ENCODE measurements at places on chromosomes 2 and 18.

- no peak for ATAC-seq
Observed at GRCh38 chr2:162198239-162198638, 45.0 kb downstream of the FAP start.

DNA sequence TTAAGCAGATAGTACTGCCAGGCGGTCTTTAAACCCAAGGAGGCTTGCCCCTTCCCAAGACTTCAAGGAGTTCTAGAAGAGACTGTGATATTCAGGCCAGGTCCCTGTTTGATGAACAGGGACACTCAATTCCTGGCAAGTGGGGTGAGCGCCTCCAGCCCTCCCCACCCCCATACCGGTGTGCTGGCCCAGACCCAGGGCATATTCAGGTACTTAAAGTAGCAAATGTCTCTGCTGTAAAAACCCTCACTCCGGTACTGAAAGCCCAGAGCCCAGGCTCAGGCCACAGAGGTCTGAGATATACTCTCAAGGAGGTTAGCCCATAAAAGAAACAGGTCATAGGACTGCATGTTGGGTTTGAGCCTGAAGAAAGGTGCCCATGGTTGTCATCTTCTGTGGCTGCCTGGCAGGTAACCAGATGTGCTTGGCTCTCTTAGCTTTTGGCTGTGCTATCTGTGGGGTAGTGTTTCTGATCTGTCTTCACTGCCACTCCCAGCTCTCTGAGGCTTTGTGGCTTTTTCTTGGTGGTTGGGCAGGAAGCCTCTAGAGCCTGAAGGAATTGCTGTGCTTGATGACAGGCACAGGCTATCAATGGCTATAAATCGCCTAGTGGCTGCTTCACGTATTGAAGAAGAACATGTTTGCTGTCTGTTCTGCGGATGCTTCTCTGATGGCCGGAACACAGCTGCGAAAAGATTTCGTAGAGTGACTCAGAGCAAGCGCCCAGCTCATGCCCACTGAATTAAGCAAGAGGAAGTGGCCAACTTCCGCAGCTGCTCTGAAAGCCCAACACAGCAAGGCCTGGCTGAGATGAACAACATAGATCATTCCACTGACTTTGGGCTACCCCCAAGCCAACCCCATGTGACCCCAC is 63.3 kb upstream of the ALPP start:
- peak; percentile 95 for ATAC-seq

GRCh38 chr18:39449566-39449965 is 1884.0 kb upstream of the CELF4 start:
- no peak for ATAC-seq

DNA sequence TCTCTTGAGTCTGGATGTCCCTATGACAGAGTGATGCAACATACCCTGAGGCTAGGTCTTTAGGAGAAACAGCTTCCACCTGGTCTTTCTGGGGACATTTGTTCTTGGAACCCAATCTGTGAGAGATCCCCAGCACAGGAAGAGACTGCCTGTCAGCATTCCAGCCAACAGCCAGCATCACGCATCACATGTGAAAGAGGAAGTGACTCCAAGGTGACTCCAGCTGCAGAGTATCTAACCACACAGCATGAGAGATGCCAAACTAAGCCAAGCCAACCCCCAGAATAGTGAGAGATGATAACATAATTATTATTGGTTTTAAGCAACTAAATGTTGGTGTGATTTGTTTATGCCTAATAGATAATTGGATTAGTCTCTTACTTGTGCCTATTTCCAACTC is 35.7 kb downstream of the C18orf63 start:
- no peak for ATAC-seq

DNA sequence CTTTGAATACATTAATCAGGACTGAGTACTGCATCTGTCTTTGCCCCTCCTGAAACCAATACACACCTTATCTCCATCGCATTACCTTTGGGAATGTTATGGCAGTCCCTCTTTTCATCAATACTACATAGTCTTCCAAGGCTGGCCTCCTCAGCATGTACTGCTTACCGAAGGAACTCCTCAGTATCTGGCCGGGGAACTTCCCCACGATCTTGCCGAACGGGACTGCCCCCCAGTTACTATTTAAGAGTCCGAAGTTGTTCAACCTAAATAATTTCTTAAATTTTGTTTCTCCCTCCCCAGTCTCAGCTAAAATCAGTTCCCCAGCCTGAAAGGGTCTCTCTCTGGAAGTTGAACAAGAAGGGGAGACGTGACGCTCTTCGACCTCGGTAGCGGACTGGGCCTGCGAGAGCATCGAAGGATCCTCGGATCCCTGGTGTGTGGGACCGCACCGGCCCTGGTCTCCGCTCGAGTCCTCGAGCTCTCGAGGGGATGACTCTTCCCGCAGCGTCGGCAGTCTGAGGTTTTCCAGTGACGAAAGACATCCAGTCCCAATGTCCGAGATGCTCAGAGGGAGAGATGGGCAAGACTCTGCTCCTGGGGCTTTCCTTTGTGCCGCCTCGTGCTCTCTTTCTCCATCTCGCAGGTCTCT is 489 bp downstream of the TRMT61B start:
- ATAC-seq = peak; percentile 26

- peak; percentile 91 for ATAC-seq
Observed at GRCh38 chr2:61426267-61426897, 44.5 kb downstream of the USP34 start.

- no peak for ATAC-seq
Observed at GRCh38 chr2:158999458-158999857, 31.0 kb downstream of the TANC1 start.

- ATAC-seq = no peak
Observed at GRCh38 chr2:174246944-174247381, 1.4 kb downstream of the OLA1 start.

DNA sequence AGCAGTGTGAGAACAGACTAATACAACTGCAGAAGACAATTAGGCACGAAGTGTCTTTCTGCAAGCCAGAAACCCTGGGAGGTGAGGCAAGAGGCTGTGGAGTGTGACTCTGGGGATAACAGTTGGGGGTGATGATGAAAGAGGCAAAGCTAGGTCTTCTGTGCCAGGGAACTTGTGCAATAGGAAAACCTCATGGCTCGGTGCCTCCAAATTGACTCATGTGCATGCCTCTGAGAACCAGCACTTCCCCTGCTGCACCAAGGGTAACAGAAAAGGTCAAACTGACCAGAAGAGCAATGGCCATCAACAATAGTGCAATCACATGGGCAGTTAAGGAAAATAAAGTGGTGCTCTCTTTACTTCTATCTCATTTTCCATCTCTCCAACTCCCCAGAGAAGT is 136.4 kb downstream of the SCG2 start:
- no peak for ATAC-seq

DNA sequence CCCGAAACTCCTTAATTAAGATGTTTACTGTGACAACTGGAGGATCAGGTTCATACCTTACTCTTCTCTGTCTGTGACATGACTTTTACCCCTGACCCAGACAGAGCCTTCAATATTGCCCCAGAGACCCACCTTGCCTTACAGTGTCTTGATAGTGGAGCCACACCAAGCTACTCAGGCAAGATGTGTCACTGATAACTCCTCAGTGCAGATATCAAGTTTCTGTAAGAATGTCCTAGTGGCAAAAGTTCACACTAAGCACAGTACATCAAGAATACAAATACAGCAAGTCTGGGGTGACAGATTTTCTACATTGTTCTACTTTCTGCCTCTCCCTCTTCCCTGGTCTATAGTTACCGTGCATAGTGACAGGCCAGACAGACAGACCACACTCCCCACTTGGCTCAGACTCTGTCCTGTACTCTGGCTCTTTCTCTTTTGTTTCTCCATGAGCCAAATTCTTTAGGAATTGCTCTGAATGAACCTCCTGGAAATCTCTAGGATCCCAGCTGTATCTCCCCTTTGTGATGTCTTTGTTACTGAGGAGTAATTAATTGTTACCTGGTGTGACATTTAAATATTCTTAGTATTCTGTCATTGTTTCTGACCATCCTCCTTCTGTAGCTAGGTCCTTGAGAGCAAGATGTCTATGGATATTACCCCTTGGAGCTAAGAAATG is 24.1 kb upstream of the APOB start:
- ATAC-seq = no peak

DNA sequence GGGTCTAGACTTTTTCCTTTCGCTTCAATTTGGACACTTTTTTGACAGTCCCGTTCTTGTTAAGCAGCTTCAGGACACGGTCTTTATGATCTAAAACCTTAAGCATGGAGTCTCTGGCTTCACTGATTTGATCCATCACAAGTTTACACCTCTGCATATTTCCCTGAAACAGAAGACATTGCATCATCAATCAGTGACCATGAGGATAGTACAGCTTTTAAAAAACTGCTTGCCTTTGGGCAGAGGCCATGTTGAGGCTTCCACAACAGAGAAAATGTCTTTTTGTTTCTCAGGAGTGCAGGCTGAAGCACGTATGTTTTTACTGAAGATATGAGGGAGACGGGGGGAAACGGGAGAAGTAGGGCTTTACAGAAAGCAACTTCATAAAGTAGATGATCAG is 56.2 kb upstream of the AMMECR1L start:
- ATAC-seq = no peak

DNA sequence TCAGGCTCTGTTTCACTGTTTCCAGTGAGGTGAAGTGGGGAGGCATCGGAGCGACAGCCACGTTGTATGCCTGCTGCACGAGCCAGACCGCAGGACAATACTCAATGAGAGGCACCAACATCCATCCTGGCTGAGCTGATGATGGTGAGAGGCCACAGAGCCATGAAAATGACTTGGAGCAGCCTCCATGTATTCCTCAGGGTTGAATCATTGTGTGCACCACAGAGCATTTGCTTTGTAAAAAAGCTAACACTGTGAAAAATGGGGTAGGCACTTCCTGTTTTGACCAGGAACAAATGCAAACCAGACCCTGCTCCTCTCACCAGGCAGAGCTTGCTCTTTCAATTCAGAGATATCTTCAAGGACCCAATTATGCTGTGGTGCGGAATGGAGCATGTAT is 87.2 kb downstream of the LPIN1 start:
- ATAC-seq = no peak

DNA sequence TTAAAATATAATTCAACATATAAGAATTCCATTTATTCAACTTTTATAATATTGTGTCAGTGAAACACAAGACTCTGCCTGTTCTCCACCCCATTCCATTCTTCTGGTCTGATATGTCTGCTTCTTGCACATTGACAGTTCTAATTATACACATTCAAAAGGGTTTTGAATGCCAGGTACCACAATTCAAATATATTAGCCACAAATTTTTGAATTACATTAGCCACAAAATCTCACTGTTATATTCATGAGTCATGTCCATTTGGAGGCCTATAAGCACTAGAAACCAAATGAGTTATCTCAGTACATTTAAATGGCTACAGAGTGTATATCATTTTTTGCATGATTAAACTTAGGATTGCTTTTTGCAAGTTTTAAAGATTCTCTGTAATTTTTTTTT is 72.1 kb downstream of the CCDC150 start:
- no peak for ATAC-seq

DNA sequence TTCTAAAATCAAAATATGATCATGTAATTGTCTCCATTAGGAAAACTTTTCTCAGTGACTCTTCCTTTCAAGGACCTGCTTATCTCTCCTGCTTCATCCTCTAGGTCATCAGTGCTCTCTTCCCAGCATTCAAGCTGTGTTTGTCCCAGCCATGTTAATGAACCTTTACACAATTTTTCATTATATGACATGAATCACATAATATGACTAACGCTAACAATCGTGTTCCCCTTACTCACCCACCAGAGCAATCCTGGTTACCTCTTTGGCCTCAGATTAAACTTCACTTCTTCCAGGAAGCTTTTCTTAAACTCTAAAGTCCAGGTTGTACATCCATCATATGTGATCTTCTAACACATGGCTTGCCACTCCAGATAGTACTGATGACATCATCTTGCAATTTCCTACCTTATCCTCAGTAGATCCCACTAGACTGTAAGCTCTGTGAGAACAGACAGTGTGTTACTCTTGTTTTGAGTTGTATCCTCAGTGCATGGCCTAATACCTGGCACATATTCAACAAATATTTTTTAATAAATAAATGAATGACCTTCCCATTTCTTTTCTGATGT is 882.9 kb upstream of the ZEB2 start:
- no peak for ATAC-seq

DNA sequence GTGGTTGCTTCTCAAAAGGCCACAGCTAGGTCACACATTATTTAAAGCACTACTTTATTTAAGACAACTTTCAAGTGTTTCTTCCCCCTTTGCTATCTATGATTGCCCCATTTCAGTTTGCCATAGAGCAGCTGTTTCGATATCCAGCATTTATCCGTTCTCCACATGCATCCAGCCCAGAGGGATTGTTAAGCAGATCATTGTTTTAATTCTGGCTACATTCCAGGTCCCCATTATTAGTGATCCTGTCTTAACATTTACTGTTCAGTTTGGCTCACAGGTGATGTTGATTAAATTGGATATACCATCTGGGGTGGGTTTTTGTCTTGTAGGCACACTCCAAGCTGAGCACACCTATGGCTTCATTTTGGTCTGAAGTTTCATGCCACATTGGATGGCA is 638.7 kb downstream of the ZEB2 start:
- no peak for ATAC-seq

- no peak for ATAC-seq
Observed at GRCh38 chr2:217468042-217468830, 534.6 kb downstream of the TNS1 start.

- ATAC-seq = no peak
Observed at GRCh38 chr2:102069311-102069974, 73.1 kb upstream of the IL1R1 start.

GRCh38 chr2:240966457-240966905 is 31.9 kb upstream of the SNED1 start:
- ATAC-seq = no peak

DNA sequence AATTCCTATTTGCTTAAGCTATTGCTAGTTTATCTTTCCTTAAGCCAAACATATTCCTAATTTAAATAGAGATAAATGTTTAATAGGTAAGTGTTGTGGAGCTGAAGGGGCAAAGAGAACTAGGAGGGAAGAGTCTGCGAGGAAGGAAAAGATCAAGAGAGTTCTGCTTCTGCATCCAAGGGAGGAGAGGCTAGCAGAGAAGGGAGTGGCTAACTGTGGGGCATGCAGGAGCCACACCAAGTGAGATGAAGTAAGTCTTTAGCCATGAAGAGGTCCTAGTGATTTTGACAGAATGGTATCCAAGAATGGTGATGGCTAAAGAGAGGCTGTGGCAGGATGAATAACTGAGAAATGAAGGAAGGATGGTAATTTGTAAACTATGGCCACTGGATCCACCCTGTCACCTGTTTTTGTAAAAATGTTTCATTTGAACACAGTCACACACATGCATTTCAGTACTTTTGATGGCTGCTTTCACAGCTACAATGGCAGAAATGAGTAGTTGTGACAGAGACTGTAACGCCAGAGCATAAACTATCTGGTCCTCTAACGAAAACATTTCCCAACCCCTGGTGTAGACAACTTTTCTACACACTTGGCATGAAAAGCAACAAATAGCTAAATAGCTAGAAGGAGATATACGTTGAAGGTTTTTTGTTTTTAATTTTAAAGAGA is 15.6 kb downstream of the TPGS2 start:
- ATAC-seq = no peak

GRCh38 chr18:26689226-26689879 is 141.0 kb upstream of the KCTD1 start:
- no peak for ATAC-seq

GRCh38 chr2:190701586-190701985 is 52.7 kb downstream of the NAB1 start:
- no peak for ATAC-seq

All from stimulated activated memory B cell treated with anti-CD40 and anti-IgM and Interleukin-4, amounts not matched to agents 10 μg/mL and 1 μg/mL and 100 μg/mL, for 72 hours (primary cell).